ENCODE measurements at places on chromosomes 4 and X.

DNA sequence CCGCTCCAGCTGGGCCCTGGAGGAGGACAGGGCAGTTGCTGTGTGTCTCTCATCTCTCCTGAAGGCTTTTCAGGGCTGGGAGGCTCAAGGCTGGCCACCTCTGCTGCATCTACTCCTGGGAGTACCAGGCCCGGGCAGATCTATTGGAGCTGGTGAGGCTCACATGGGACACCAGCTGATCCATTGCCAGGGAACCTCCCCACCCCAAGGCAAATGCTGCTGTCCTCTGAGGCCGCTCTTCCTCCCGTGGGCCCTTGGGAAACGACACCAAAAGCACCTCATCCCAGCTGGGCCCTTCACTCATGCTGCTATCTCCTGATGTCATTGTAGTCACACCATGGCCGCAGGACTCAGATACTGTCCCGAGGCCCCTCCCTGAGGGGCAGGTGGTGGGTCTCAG is 3.6 kb downstream of the UBL4A start:
- DNase-seq = no peak

GRCh38 chr4:137576446-137576845 is 44.2 kb upstream of the PCDH18 start:
- DNase-seq = no peak

GRCh38 chrX:1242891-1243402 is 25.7 kb upstream of the CSF2RA start:
- DNase-seq = no peak

DNA sequence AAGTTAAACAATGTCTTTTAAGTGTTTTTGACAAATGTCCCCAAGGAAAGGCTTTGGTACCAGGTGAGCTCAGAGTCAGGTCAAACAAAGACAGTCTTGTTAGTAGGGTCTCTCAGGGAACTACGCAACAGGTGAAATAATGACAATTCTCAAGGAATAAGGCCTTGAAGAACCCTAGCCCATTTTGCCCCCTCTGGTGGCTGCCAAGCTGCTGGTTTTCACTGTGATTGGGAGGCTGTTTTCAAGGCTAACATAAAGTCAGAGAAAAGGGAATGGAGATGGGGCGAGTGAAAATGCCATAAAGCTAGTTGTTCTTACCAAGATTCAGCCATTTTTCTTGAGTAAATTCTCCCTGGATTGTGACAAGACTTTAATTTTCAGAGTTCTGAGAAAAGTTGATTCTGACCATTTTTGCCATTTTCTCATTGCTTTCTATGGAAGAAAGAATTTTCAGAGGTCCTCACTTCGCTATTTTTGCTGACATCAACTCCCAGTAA is 58.7 kb downstream of the RWDD4 start:
- peak; percentile 5 for DNase-seq

- DNase-seq = no peak
These were observed 60.2 kb upstream of the MAOA start for GRCh38 chrX:43595931-43596330.

DNA sequence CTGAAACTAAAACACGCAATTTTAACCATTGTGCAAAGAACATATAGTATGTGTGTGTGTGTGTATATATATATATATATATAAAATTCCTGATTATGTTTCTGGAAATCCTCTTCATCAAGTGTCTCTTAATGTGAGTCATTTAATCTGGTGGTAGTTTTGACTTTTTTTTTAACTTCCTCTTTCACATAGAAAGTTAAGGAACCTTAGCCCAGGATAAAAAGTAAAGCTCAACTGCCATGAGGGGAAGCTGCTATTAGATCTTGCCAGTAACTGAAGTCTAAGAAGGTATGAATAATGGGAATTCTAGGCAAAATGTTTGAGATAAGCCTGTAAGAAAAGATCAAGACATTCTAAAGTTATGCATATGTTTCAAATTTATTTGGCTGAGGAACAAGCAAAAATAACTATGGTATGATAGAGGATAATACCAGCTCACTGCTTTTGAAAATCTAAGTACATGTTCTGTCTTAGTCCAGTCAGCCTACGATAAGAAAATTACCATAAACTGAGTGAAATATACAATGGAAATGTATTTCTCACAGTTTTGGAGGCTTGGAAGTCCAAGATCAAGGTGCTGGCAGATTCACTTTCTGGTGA is 757.0 kb downstream of the TRAM1L1 start:
- DNase-seq = no peak

GRCh38 chrX:117995378-117995777 is 121.2 kb downstream of the KLHL13 start:
- no peak for DNase-seq

DNA sequence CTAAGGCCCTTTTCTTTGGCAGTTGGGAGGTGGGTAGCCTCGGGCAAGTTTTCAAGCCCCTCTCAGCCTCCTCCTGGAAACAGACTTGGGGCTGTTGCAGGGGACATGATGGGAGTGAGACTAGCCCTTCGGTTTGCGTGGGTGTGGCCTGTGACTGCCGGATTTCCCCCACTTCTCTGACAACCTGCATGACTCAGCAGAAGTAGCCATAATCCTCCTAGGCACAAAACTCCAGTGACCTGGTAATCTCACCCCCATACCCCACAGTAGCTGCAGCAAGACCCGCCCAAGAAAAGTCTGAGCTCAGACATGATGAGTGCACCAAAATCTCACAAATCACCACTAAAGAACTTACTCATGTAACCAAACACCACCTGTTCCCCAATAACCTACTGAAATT is 433.7 kb upstream of the AMOT start:
- DNase-seq = no peak

GRCh38 chr4:41512136-41512535 is 25.8 kb upstream of the LIMCH1 start:
- no peak for DNase-seq

DNA sequence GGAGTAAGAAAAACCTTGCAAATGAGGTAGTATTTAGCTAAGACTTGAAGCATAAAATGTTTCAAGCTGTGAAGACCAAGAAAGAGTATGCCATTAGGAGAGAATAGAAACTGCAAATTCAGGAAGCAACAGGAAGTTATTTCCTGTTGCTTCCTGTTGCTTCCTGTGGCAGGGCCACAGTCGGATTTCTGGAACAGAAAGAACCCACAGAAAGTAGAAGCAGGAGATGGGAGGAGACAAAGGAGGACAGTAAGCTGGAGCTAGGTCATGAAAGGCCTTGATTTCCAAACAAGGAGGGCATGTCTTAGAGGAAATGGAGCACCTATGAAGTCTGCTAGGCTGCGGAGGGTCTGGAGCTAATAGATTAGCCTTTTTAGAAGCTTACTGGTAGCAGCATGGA is 17.2 kb downstream of the ASB11 start:
- no peak for DNase-seq

DNA sequence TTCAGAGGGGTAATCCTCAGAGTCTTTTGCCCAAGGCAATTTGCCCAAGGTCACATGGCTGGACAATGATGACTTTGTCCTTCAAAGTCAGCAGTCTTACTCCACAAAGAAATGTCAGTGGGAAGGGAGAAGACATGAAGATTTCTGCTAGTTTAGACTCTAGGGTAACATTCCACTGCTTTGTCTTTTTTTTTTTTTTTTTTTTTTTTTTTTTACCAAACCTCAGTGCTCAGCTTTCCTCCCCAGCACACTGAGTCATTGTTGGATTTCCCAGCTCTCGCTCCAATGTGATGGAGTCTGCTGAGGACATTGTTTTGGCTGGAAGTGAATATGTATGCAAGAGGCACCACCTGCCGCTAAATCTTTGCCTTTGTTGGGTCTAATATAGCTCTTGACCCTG is 7.2 kb upstream of the C1QTNF7 start:
- no peak for DNase-seq

DNA sequence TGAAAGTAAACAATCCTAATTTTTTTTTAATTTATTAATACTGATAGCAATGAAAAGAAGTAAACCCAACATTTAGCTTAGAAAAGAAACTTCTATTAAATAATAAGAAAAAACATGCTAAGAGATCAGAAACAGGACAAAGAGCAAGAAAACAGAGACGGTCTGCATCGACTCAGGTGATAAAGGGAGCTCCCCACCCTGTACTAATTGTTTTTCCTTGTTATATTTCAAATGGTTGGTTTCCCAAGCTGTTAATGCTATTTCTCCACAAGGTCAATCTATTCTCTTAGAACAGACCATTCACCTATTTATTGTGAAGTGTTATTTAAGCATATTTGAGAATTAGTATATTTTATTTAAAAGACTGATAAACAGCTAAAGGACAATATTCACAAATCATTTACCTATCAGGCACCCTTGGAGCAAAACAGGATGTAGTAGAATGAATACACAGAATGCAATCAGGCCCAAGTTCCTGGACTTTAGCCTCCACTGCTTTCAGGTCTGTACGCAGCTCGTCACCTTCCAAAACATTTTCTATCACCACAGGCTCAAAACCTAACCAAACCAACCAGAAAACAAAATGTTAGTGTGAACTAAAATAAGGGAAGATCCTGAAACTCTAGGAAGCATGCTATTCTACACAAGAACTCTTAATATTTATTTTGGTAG is 5.5 kb downstream of the SEPSECS start:
- no peak for DNase-seq

DNA sequence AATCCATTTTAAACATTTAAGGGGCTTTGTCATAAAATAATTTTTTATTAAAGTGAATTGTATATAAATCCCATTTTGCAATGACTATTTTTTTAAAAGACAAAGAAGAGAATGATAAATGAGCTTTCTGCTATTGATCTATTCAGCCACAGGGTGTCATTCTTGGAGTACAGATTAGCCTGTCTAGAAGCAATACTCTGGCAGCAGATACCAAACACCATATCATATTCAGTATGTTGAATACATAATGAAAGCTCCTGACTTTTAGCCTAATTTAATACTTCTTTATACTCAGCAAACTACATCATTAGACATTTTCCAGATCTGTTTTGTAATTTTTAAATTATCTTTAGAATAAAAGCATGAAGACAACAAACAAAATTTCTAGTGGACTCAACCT is 496.3 kb downstream of the PDGFC start:
- no peak for DNase-seq

GRCh38 chr4:87006676-87007527 is 72.1 kb downstream of the AFF1 start:
- DNase-seq = peak; percentile 86

DNA sequence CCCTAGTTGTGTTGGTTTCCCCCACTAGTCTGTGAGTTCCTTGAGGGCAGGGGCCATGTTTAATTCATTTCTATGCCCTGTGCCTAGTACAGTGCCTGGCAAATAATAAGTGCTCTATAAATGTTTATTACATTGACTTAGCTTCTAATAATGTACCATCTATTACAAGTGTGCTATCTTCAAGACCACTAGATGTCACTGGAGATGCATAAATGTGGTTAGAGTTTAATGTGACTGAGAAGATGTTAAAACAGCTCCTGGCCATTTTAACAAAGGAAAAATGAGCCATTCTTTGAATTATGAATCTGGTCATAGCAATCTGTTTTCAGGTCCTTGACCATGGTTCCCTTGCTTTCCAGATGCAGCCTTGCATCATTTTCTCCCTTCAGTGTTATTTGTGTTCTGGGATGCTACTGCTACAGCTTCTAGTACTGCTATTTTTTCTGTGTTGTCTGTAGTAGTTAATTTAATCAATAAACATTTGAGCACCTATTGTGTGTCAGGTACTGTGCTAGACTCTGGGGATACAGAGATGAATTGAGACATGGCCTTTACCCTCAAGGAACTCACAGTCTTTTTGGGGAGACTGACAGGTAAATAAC is 43.2 kb downstream of the SLC9A6 start:
- DNase-seq = no peak

GRCh38 chr4:79042079-79042674 is 102.9 kb upstream of the PAQR3 start:
- no peak for DNase-seq

DNA sequence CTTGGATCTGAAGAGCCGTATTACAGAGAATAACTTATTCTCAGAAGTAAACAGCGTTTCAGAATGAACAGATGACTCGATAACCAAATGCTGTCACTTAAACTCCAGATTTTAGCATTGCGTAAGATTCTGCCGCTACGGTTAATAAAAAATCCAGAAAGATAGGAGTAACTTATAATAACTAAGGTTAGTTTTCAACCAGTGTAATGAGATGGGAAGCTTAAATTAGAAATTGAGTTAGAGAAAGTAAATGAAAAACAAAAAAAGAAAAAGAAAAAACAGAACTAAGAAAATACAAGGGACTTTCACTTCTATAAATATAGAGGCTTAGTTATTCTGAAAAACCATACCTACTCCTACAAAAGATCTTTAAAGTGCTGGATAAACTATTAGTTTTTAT is 13.1 kb upstream of the PARM1 start:
- DNase-seq = no peak

GRCh38 chr4:17232566-17233253 is 279.2 kb downstream of the QDPR start:
- DNase-seq = no peak

- DNase-seq = no peak
These were observed 19.6 kb downstream of the ARX start for GRCh38 chrX:24996096-24996709.

DNA sequence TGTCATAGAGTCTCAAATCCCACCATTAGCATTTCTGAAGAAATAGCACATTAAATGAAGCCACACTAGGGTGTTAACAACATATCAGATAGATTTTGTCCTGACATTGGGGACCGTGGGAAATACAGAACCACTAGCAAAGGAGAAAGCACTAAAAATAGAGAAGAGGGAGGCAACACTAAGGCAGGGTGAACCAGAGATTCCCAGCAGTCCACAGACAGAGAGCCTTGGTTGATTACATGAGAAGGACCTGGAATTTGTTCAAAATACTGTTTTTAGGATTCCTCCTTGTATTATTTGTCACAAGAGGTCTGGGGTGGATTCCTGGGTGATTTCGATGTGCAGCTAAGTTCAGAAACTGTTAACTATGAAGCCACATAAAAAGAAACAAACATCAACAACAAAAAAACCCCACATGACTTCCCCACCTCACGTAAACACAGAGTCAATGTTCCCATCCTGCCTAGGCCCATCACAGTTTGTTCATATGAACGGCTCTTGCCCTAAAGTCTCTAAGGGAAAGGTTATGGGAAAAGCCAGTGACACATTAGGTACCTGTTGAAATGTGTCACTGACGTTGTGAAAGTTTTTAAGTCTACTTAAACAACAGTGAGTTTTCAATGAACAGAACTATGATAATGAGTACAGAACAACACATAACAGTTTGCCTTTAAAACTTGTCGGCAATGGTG is 23.6 kb upstream of the GRSF1 start:
- no peak for DNase-seq

DNA sequence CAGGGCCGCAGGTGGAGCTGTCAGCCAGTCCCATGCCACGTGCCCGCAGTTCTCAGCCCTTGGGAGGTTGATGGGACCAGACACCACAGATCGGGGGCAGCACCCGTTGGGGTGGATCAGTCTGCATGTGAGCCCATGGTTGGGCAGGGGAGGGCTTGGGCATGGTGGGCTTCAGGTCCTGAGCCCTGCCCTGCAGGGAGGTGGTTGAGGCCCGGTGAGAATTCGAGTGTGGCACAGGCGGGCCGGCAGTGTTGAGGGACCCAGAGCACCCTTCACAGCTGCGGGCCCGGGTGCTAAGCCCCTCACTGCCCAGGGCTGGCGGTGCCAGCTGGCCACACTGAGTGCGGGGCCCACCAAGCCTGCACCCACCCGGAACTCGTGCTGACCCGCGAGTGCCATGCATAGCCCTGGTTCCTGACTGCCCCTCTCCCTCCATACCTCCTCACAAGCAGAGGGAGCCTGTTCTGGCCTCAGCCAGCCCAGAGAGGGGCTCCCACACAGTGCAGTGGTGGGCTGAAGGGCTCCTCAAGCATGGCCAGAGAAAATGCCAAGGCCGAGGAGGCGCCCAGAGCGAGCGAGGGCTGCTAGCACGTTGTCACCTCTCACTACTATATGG is 696.1 kb downstream of the TGIF2LX start:
- no peak for DNase-seq

Measured in T-helper 9 cell (primary cell).